ENCODE measurements at places on chromosomes 7 and 10.

- DNase-seq, result no peak
These were observed 3.3 kb downstream of the SKAP2 start for GRCh38 chr7:26861050-26861449.

DNA sequence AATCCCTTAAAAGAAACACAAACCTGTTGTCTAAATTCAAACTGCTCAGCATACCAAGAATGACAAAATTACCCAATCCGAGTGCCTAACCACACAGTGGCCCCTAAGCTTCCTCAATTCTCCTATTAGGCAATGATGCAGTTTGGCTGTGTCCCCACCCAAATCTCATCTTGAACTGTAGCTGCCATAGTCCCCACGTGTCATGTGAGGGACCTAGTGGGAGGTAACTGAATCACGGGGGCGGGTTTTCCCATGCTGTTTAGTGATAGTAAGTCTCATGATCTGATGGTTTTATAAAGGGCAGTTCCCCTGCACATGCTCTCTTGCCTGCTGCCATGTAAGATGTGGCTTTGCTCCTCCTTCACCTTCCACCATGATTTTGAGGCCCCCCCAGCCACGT is 21.9 kb downstream of the PSAP start:
- DNase-seq, result no peak

- no peak for DNase-seq
These were observed 46.7 kb downstream of the BMPR1A start for GRCh38 chr10:86803156-86803555.

GRCh38 chr7:101744588-101744987 is 72.8 kb upstream of the CUX1 start:
- DNase-seq, result no peak

DNA sequence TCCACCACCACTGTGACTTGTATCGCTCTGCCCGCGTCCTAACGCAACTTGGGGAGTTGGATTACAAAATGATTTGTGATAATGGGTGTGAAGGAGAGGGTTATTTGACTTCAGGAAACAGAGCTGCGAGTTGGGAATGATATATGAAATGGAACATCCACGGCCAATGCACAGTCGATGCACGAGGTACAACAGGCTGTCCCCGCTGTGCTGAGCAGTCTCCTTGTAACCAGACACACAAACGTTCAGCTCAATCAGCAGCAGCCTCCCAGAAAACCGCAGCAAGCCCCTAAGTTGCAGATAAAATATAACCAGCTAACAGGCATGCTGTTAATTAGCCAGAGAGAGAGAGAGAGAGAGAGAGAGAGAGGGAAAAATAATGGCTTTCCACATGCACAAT is 332.7 kb upstream of the MGMT start:
- DNase-seq, result no peak

DNA sequence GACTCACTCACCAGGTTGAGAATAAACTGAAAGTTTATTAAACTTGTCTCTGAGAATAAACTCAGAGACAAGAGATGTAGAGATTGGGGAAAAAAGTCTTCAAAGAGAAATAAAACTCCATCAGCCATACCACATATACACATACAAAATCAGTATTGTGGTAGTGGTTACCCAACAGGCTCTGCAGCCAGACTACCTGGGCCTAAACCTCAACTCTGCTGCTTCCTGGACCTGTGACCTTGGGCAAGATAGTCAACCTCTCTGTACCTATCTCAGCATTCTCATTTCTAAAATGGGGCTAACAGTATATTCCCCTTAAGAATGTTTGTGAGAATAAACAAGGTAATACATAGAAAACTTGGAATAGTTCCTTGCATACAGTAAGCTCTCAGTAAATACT is 15.3 kb downstream of the TPK1 start:
- DNase-seq, result no peak

- DNase-seq, result no peak
These were observed 7.1 kb downstream of the HECW1 start for GRCh38 chr7:43119371-43120075.

GRCh38 chr10:78193189-78193588 is 159.5 kb downstream of the RPS24 start:
- DNase-seq, result no peak

DNA sequence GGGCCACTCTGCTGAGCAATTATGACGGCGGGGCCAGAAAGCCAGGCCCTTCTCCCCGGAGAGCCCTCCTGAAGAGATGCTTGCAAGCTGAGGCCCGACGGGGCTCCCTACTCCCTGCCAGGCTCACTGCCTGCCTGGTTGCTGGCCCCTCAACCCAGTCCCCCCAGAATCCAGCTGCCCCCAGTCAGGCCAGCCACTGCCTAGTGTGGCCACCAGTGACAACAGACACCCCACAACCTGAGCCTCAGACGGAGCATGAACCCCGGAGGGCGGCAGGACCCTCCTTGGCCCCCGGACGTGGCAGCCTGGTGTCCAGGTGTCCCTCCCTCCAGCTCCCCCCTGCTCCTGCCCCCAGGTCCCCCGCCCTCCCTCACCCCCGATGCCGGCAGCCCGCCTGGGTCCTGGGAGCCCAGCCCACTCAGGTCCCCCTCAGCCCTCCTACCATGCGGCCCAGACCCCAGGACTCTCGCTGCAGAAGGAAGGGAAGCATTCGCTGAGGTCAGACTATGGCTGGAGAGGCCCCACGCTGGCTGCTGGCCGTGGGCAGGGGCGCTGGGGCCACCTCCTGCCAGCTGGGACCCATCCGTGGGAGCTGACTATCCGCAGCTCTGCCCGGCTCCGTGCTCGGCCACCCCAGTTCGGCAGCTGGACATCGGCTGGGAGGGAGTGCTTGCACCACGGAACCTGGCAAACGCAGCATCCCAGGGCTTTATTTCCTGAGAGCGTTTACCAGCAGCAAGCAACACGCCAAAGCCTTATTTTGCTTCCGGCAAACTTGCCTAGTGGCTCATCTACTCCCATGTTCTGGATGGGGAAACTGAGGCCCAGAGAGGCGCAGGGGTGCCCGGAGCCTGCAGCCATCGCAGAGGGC is 89.8 kb downstream of the UNCX start:
- no peak for DNase-seq

DNA sequence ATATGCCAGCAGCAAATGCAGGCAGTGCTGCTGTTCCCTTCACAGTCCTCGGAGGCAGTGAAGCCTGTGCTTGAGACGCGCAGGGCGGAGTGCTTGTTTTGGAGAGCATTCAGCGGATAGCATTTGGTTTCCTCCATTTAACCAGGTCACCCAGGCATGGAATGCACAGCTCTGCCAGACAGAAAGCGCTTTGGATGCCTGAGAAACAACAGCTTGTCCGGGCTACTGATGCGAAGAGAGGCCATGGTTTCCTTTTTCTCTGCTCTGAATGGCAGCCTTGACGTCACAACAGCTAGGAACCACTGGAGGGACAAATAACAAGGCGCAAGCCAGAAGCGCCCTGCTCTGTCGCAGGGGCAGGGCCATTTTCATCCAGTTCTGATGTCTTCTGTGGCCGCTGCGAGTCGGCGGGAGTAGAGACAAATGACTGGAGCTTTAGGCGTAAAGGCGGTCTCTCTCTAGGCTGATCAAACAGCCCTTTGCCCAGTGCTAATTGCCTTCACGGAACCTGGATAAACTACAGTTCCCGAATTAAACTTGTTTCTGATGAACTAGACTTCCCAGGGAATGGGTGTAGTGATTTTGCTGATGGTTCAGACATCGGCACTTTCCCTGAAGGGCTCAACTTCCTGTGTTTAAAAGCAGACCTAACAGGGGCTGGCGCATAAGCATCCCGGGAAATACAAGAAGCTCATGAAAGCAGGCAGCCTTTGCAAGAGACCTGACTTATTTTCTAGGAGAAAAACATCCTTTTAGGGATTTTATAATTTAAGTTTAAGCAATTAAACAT is 187.6 kb upstream of the KLF14 start:
- DNase-seq, result peak; percentile 45

- DNase-seq, result no peak
These were observed 621.0 kb upstream of the IGFBP3 start for GRCh38 chr7:46542076-46542475.

GRCh38 chr7:116859323-116859722 is 3.1 kb upstream of the CAPZA2 start:
- no peak for DNase-seq

DNA sequence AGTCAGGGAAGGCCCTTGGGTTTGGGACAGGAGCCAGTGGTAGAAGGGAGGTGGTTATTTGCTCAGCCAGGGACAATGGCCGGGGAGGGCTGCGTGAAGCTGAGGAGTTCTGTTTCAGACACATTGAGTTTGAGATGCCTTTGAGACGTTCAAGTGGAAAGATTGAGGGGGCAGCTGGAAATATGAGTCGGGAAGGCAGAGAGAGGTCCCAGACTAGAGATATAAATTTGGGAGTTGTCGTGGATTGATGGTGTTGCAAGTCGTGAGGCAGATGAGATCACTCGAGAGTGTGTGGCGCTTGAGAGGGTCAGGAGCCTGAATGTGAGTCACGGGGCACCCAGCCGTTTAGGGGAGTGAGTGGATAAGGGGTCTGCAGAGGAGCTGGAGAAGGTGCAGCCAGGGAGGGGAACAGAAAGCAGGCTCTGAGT is 73.3 kb downstream of the ZMIZ1 start:
- no peak for DNase-seq

- DNase-seq, result no peak
These were observed 37.2 kb downstream of the ANKIB1 start for GRCh38 chr7:92282930-92283329.

- peak; percentile 3 for DNase-seq
These were observed 741.4 kb upstream of the POT1 start for GRCh38 chr7:125670926-125671572.

GRCh38 chr10:32680803-32681557 is 235.0 kb downstream of the CCDC7 start:
- DNase-seq, result no peak

DNA sequence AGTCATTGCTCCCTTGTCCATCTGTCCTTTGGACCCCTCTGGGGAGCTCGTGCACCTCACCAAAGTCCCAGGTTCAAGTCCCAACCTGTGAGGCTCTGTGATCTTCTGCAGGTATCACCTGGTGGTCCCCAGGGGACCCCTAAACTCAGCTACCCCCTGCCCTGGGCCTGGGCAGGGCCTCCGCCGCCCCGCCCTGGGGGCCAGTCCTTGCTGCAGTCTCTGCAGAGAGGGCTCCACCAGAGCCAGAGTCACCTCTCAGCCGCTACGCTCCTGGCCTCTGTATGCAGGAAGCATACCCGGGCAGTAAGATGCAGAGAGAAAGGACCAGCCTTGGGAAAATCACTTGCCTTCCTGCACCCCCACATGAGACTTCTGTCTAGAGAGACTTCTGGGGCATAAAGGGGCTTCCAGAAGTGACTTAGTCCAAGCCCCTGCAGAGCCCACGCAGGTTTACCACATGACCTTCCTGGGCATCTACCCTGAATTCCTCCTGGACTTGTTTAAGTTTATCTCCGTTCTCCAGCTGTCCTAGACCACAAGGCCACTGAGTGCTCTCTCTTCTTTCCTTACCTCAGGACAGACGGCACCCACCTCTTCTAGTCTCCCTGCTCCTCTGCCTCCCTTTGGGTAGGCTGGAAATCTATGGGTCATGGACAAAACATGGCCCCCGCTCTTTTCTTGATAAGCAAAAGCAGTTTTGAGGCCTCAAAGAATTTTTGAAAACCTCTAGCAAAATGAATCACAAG is 21.2 kb downstream of the CALML5 start:
- DNase-seq, result no peak

DNA sequence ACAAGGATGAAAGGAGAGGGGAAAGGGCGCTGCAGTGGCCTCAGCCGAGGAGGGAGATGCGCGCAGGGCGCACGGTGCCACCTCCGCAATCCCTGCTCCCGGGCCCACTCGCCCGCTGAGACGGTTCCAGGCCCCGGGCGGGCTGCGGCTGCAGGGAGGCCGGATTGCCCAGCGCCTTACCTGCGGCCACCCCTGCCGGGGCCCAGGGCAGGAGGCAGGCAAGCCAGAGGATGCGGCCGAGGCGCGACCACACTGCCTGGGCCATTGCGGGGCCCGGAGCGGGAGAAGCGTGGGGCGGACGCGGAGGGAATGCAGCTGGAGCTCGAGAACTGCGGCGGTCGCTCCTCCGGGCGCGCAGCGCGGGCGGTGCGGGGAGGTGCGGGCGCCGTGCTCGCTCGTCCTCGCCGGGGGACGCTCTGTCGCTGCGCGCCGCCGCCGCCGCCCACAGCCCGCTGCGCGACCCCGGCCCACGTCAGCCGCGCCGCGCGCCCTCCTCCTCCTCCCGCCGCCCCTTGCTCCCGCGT is at the start of gene TMEM130:
TMEM130 (minus strand) TSS at position 418 of the 524 bp plus-strand sequence; CDS start at position 265, 153 bp downstream.
- no peak for DNase-seq

- no peak for DNase-seq
These were observed 559 bp upstream of the LRGUK start for GRCh38 chr7:134126596-134126965.

- DNase-seq, result no peak
These were observed 38.1 kb downstream of the MKI67 start for GRCh38 chr10:128087884-128088709.

DNA sequence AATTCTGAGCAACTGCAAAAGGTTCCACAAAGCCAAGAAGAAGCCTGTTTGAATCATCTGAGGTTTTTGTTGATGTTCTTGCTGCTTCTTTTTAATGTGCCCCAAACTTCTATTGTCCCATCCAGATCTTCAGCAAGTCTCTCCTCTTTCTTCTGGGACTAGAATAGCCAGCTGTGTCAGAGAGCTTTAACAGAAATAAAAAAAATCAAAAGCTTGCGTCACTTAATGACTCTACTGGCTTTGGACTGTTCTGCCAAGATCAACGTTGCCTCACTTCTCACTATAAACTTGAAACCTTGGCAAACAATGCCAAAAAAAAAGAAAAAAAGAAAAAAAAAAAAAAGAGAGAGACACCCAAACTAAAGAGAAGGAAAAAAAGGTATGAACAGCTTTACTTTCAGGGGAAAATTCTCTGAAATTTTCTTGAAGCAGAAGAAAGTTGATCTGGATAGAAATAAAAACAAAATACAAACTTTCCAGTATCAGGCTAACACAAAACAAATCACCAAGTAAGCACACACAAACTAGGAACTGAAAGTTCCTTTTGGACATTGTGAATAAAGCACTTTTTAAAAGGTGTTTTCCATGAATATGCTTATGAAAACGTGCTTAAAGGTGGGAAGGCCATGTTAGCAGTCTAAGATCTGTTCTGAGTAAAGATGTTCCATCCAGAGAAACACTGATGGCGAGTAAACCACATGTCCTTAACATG is 14.8 kb downstream of the USP54 start:
- no peak for DNase-seq

DNA sequence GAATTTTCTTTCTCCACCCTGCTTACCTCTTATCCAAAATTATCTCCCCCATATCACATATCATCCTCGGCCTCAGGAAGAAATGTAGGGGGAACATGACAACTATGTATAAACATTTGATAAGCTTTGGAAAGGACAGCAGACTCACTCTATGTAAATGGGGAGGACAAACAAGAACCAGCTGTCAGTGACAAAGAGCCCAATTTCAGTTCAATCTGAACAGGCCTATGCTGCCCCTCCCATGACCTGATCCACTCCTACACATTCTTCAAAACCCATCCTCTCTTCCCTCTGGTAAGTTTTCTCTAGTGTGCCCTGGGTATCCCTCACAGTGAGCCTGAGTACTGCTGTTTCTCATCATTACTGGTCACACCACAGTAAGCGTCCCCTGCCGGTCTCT is 20.8 kb downstream of the FZD9 start:
- no peak for DNase-seq

GRCh38 chr7:24718431-24718831 is 38.8 kb downstream of the GSDME start:
- DNase-seq, result no peak

- no peak for DNase-seq
These were observed 20.9 kb upstream of the NAMPT start for GRCh38 chr7:106305732-106306131.

GRCh38 chr10:67022099-67022498 is 96.3 kb downstream of the LRRTM3 start:
- DNase-seq, result no peak

- DNase-seq, result no peak
These were observed 2.1 kb downstream of the FAM170B start for GRCh38 chr10:49131507-49132361.

All from DMS153 (cell line).